ENCODE measurements at places on chromosomes 6 and 20.
A peak's percentile ranks its signal among the peaks of the same experiment; 100 is the strongest.

- H3K4me3 ChIP-seq, result peak within 1 kb of the TSS; percentile 86
- no peaks in the 10 kb centered on the region for H3K36me3 ChIP-seq
- peaks cover 8% of the 10 kb centered on the region for H3K4me1 ChIP-seq
- H3K27me3 ChIP-seq, result no peaks in the 10 kb centered on the region
- H3K27ac ChIP-seq, result peak within 1 kb of the TSS; percentile 100
These were observed at the start of gene CD164 for GRCh38 chr6:109381747-109382575. TSS of gene CD164 (minus strand) at chr6:109382467. CDS start at chr6:109382378, 89 bp downstream.

GRCh38 chr6:41558033-41558807, 12.0 kb downstream of the FOXP4 start:
- no peaks in the 10 kb centered on the region for H3K36me3 ChIP-seq
- no peaks in the 10 kb centered on the region for H3K27me3 ChIP-seq
- no peak overlapping the region for H3K4me3 ChIP-seq
- H3K4me1 ChIP-seq, result peaks cover 5% of the 10 kb centered on the region

GRCh38 chr6:36838896-36839748, at the start of gene CPNE5:
TSS of gene CPNE5 (minus strand) at chr6:36839444. CDS start at chr6:36839377, 67 bp downstream.
- H3K4me3 ChIP-seq, result no peak within 1 kb of the TSS
- H3K27me3 ChIP-seq, result peaks cover 17% of the 10 kb centered on the region
- no peak within 1 kb of the TSS for H3K27ac ChIP-seq
- H3K4me1 ChIP-seq, result 0 out of 2 replicates have a peak, but pooled peaks cover 4% of the 10 kb centered on the region
- no peaks in the 10 kb centered on the region for H3K36me3 ChIP-seq

DNA sequence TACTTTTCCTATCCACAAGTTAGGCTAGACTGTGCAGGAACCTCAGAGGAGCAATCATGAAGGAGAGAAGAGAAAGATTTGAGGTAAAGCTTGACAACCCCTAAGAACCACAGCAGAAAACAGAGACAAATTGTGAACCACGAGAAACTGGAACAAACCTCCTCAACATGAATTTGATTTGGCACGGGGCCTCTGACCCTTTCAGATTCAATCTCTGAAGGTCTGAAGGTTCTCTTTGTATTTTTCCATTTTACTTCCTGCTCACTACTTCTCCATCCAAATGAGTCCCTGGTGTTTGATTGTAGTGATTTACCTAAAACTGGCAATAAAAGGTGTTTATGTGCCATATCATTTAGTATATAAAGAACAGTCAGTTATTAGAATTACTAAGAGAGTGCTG, 126.1 kb upstream of the STXBP5 start:
- H3K27ac ChIP-seq, result no peak overlapping the region
- H3K4me3 ChIP-seq, result no peak overlapping the region
- no peaks in the 10 kb centered on the region for H3K36me3 ChIP-seq
- no peak for DNase-seq
- H3K4me1 ChIP-seq, result no peaks in the 10 kb centered on the region

DNA sequence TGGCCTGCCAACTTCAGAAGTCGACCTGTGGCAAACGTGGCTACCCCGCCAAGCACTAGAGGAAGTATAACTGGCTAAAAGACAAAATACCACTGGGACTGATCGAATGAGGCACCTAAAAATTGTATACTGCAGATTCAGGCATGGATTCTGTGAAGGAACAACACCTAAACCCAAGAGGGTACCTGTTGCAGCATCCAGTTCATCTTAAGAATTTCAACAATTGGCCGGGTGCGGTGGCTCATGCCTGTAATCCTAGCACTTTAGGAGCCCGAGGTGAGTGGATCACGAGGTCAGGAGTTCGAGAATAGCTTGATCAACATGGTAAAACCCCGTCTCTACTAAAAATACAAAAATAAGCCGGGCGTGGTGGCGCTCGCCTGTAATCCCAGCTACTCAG, 27.2 kb upstream of the SPAG4 start:
- no peaks in the 10 kb centered on the region for H3K4me1 ChIP-seq
- no peaks in the 10 kb centered on the region for H3K36me3 ChIP-seq
- no peaks in the 10 kb centered on the region for H3K27me3 ChIP-seq
- no peak overlapping the region for H3K27ac ChIP-seq
- no peak for DNase-seq

DNA sequence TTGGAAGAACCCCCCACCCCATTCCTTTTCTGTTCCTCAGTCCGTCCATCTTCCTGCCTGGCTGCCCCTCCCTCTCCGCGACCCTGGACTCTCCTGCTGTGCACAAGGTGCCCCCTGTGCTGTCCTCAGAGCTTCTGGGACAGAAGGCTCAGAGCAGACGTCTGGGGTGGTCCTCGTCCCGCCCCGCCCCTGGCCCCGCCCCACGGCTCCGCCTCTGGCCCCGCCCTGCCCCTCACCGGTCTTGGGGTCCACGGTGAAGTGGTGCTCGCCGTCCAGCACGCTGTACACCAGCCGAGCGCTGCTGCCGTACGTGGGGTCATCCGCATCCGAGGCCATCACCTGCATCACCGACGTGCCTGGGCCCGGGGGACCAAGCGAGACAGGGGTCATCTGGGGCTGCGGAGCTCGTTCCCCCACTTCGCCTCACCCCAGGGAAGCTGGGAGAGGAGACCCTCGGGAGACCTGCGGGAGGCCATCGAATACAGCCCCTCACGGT, 81.0 kb downstream of the CDH22 start:
- no peak for DNase-seq
- no peak overlapping the region for H3K27ac ChIP-seq
- H3K4me3 ChIP-seq, result no peak overlapping the region
- no peaks in the 10 kb centered on the region for H3K4me1 ChIP-seq

GRCh38 chr6:35096129-35096862, 44.8 kb downstream of the TCP11 start:
- H3K36me3 ChIP-seq, result no peaks in the 10 kb centered on the region
- H3K4me3 ChIP-seq, result no peak overlapping the region
- H3K4me1 ChIP-seq, result no peaks in the 10 kb centered on the region
- no peak for DNase-seq

DNA sequence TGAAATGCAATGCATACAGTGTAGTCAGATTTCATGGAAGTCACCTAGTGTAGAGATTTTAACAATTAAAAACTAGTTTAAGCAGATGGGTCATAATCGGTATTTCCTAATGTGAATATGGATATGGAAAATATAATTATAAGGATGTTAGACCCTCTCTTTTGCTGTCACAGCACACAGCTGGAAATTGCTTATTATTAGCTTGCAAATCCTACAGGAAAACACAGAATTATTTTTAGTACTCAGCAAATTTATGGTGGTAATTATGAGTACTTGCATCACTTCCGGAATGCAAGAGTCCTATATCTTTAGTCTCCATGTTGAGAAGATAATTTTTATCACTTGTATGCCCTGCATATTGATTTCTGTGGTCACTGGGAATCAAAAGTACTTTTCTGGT, 993.6 kb downstream of the KIF16B start:
- DNase-seq, result no peak
- no peak overlapping the region for H3K4me3 ChIP-seq

DNA sequence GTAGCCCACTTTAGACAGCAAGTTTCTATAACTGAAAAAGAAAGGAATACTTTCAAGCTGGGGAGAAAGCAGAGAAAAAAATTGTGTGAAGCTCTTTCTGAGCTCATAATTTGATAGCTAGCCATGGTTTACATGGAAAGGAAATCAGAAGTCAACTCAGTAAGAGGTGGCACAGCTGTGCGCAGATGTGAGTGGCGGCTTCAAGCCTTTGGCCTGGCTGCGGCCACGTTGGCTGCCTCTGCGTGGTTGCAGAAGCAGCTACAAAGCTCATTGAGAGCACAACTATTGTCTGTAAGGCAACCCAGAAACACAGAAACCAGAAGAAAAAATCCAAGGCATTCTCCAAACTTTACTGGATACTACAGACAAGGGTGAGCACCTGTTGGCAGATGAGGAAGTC, 136.9 kb downstream of the SASH1 start:
- H3K4me1 ChIP-seq, result no peaks in the 10 kb centered on the region
- H3K27ac ChIP-seq, result no peak overlapping the region

DNA sequence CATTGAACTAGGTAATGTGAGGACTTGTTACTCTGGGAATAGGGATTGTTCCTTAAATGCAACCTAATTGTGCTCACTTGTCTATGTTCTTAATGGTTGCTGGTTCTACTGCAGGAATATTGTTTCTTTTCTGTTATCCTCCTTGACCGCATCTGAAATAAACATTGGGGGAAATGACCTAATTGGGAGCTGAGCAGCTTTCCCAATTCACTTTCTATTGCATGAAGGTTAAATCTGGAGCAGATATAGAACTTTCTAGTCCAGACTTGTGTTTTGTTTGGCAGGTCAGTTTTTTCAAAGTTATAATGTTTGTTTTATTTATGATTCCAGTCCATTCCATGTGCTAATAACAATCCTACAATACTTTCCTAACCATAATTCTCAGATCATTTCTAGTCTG, 981.0 kb upstream of the CITED2 start:
- no peaks in the 10 kb centered on the region for H3K36me3 ChIP-seq
- H3K27me3 ChIP-seq, result no peaks in the 10 kb centered on the region
- no peaks in the 10 kb centered on the region for H3K4me1 ChIP-seq
- no peak overlapping the region for H3K4me3 ChIP-seq

GRCh38 chr6:37582306-37582705, 82.6 kb upstream of the CCDC167 start:
- no peak for DNase-seq
- H3K27me3 ChIP-seq, result no peaks in the 10 kb centered on the region

- no peak for DNase-seq
- 0 out of 2 replicates have a peak, but pooled peaks cover 2% of the 10 kb centered on the region for H3K4me1 ChIP-seq
- no peaks in the 10 kb centered on the region for H3K27me3 ChIP-seq
- no peak overlapping the region for H3K4me3 ChIP-seq
- H3K27ac ChIP-seq, result no peak overlapping the region
These were observed 45.8 kb downstream of the NOL7 start for GRCh38 chr6:13660893-13661292.

GRCh38 chr6:120447605-120448004, 886.7 kb downstream of the TBC1D32 start:
- H3K4me3 ChIP-seq, result no peak overlapping the region
- H3K27me3 ChIP-seq, result no peaks in the 10 kb centered on the region
- H3K4me1 ChIP-seq, result no peaks in the 10 kb centered on the region
- H3K27ac ChIP-seq, result no peak overlapping the region
- no peaks in the 10 kb centered on the region for H3K36me3 ChIP-seq
- DNase-seq, result no peak

DNA sequence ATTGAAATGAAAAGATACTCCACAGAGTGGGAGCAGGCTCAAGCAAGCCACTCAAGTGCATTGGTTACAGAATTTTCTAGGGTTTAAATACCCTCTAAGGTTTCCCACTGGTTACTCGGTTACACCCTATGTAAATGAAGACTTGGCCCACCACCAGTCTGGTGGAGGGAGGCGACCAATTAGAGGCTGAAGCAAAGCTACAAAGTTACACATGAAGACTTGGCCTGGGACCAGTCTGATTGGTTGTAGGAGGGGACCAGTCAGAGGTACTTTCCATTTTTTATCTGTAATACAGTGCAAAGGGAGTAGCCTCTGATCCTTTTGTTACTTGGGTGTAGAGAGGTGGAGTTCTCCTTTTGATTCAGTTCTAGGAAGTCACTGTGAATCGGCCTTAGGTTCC, 7.6 kb downstream of the SRSF12 start:
- no peaks in the 10 kb centered on the region for H3K4me1 ChIP-seq
- H3K27ac ChIP-seq, result no peak overlapping the region
- H3K27me3 ChIP-seq, result no peaks in the 10 kb centered on the region
- no peaks in the 10 kb centered on the region for H3K36me3 ChIP-seq
- DNase-seq, result no peak

All from GM12878 (cell line).